ENCODE measurements at places on chromosomes 2 and 18.

DNA sequence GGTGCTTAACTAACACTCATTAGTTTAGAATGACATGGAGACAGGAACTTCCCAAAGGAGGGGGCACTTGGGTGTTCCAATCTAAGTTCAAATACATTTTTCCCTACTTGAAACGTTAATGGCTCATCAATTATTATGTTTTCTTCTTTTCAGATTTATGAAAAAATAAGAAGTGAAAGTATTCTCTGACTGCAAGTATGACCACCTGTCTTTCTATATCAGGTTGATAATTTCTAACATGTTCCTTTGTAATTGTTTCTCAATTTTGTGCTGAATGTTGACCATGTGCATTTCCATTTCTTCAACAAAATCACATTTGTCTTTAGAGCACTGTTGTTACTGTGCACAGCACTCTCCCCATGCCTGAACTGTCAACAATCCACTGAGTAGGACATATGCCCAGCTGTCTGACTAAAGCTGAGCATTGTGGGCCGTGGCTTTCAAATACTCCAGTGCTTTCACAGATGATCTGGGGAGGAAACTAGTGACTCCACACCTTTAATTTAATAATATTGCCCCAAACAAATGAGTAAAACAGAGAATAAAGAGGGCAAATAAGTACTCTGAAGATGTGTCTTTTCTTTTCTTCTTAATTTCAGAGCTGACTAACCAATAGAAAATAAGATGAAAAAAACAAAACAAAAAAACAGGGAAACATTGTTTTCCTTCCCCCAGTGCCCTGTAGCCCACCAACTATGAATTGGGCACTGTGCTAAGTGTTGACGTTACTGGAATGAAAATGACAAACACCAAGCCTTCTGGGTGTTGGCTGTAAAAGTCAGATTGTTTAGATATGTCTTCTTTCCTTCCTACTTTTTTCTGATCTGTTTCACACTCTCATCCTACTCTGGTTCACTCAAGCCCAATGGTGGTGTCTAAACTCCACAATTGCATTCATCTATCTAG, 16.0 kb downstream of the LANCL1 start:
- DNase-seq = no peak

DNA sequence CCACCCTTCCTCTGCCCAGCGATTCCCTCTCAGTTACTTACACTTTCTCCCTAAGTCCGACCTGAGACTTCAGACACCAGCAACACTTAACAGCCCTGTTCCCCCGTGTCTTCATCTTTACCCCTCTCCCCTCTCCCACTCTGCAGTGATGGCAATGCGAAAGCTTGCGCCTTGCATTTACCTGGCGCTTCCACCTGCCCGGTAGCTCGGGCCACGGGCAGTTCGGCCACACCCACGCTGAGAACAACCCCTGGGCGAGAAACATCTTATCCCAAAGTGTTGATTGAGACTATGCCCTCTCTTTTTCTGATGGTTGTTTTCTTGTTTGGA, 558 bp downstream of the DNAJC10 start:
- DNase-seq = no peak

- DNase-seq = no peak
These were observed 50.5 kb downstream of the QPCT start for GRCh38 chr2:37394796-37395555.

DNA sequence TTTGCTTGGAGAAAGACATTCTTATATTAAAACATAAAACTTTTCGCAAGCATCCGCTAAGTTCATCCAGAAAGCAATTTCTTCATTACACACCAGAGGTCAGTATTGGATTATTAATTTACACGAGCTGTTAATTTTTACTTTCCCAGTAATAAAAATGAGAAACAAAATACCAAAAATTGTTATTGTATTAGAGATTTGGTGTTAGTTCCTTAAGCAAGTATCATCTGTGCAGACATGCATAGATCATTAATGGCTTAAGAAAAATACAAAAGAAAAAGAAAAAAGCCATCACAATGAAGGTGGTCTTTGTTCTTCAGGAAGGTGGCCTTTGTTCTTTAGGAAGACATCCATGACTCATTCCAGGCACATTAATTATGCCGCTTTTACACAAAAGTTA, 53.6 kb upstream of the HNMT start:
- DNase-seq = peak; percentile 38

GRCh38 chr2:9382604-9383235, 40.6 kb downstream of the ITGB1BP1 start:
- no peak for DNase-seq

GRCh38 chr2:85744741-85745601, 8.8 kb upstream of the ATOH8 start:
- peak; percentile 70 for DNase-seq

GRCh38 chr18:27520401-27520800, 335.3 kb upstream of the CHST9 start:
- no peak for DNase-seq

GRCh38 chr2:135096665-135097446, 44.8 kb downstream of the RAB3GAP1 start:
- no peak for DNase-seq

DNA sequence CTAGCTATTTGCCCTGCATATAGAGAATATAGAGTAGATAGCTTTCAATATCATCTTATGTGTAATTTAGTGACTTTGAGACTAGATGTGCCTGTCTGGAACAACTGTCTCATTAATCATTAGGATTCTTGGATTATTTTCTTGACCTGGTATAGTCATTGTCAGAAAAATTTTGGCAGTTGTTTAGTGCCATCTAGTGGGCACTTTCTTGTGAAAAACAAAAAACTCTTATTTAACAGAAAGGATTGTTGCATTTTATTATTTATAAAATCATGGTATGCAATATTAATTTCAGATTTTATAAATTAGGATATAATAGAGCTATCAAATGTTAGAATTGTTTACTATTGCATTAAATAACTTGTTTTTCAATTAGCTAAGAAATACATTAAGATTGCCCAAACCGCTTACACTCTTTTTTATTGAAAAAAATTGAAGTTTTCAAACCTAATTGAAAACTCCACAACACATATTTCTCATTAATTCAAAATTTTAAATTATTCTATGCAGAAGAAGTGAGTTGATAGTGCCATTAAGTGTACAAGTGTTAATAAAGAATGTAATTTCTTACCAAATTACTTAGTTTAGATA, 80.3 kb downstream of the DYNAP start:
- DNase-seq = peak; percentile 58

DNA sequence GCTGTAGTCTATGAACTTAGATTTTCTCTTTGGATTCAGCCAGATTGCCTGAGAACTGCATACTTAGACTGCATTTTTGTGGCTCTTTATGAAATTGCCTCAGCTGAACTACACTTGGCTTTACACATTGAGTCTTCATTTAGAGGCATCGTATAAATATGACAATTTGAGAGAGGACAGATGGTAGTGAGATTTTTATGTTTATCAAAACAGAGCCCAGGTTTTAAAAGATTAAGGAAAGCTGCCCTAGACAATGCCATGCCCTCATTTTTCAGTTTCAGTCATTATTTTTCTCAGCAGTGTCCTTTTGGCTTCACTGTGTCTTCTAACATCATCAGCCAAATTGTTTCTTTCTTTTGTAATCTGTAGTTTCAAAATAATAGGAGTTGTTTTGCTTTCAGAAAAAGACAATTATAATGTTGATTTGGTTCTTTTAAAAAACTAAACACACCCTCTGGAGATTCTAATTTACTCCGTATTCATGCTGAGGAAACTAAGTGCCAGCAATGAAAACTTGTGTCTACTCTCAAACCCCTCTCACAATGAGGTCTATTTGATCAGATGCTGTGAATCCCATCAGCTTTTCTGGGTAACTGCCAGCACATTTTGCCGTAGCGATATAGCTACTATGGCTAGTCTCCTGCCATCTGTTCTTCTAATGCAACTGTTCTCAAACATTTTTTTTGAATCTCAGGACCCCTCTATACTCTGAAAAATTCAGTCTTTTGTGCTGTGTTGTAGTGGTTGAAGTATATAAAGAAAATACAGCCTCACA, 46.2 kb downstream of the TWSG1 start:
- peak; percentile 44 for DNase-seq

GRCh38 chr2:1773883-1774282, 29.6 kb upstream of the PXDN start:
- no peak for DNase-seq

GRCh38 chr2:197128897-197129296, 181.7 kb downstream of the ANKRD44 start:
- DNase-seq = no peak

- DNase-seq = no peak
These were observed 277.2 kb upstream of the MGAT5 start for GRCh38 chr2:133976659-133977058.

DNA sequence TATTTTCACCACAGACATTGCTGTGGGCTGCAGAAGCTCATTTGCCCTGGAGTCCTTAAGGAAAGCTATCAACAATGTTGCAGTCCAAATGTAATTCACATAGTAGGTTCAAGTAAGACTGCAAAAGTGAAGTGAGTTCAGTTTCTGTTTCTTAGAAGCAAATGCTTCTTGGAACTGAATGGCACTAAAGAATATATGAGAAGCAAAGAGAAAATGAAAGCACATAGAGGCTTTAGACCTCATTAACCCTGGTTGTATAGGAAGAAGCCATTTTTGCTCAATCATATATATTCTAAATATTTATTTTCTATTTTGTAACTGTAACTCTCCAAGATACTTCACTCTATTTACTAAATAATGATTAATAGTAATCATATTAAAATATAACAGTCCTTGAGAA, 292.0 kb downstream of the ZNF804A start:
- DNase-seq = no peak

- peak; percentile 55 for DNase-seq
These were observed 7.0 kb downstream of the TANC1 start for GRCh38 chr2:158975271-158975921.

- DNase-seq = no peak
These were observed 213.9 kb downstream of the GBX2 start for GRCh38 chr2:235954281-235954680.

GRCh38 chr18:6239716-6240115, 175.0 kb downstream of the L3MBTL4 start:
- no peak for DNase-seq

- DNase-seq = no peak
These were observed 92.5 kb upstream of the RBBP8 start for GRCh38 chr18:22840606-22841144.

- peak; percentile 76 for DNase-seq
These were observed 12.8 kb upstream of the HPCAL1 start for GRCh38 chr2:10289891-10290290.

- DNase-seq = no peak
These were observed 39.0 kb downstream of the ARL5A start for GRCh38 chr2:151789055-151789834.

GRCh38 chr2:74119339-74119738, 28.4 kb downstream of the BOLA3 start:
- no peak for DNase-seq

DNA sequence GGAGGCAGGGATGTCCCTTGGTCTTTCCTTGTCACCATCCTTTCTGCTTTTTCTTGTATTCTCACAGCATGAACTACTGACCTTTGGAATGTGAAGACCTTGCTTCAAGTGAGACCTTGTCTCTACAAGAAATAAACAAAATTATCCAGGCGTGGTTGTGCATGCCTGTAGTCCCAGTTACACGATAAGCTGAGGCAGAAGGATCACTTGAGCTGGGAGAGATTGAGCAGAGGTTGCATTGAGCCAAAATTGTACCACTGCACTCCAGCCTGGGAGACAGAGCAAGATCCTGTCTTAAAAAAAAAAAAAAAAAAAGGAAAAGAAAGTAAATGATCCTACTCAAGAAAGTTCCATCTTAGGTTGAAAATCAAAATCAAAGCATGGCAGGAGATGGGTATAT, 173.7 kb downstream of the IRS1 start:
- no peak for DNase-seq

- peak; percentile 37 for DNase-seq
These were observed 5.8 kb upstream of the WNT6 start for GRCh38 chr2:218853766-218854165.

- DNase-seq = no peak
These were observed 558 bp upstream of the GAREM2 start for GRCh38 chr2:26172189-26172870.

DNA sequence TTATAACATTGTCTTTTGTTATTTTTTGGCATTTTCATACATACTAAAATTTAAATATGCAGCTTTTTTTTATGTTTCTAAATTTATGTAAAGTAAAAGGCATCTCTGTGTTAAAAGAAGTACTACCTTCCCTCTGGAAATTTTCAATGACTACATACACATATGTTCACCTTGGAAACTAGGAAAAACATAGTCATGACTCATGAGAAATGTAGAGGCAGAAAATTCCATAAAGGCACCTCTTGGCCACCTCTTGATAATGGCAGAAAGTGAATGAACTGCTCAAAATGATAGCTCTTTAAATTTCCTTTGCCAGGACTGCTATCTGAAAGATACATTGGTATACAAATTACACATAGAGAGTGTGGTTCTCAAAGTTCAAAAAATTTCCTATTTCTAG, 889.1 kb upstream of the ZEB2 start:
- DNase-seq = no peak

- no peak for DNase-seq
These were observed 347.9 kb upstream of the CDH19 start for GRCh38 chr18:66951750-66952149.

GRCh38 chr18:77833807-77834206, 584.2 kb downstream of the GALR1 start:
- no peak for DNase-seq

GRCh38 chr2:45170191-45171135, 161.2 kb upstream of the SIX2 start:
- peak; percentile 14 for DNase-seq

DNA sequence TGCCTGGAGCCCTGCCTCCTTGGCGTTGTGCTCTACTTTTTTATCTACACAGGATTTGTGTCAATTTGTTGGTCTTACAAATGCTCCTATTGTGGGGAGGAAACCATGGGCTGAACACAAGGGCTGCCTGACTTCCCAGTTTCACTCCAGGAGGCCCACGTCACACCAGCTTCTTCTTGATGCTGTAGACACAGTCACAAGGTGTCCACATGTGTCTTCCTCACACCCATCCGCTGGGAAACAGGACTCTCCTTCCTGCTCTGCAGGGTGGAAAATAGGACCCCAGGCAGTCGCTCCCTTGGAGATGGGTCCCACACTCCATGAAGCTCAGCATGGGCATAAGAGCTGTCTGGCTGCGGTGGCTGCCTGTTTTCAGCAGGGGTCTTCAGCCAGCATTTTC, 468.2 kb downstream of the EPHA4 start:
- DNase-seq = no peak

DNA sequence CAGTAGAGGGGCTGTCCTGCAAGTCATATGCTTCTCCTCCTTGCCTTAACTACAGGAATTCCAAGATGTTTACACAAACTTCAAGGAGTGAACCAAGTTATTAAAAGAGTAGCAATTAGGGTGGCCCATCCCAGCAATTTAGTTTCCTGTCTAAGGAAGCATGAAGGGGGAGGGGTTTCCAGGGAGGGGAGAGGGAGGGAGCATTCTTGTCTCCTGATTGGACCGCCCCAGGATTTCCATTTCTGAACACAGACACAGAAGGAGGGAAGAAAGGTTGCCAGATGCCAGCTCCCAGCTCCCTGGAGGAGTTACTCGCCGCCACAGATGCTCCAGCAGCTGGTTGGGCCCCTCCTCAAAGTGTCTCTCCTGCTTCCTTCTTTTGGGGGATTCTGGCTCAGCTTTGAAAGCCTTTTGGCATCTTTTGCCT, 107.6 kb downstream of the TRIB2 start:
- DNase-seq = peak; percentile 37

GRCh38 chr2:220157312-220157711, 529.9 kb downstream of the SLC4A3 start:
- DNase-seq = no peak

GRCh38 chr2:42217307-42217706, 48.2 kb downstream of the EML4 start:
- no peak for DNase-seq

Data from astrocyte of the hippocampus (primary cell).